Activated CD8-positive, alpha-beta memory T cell treated with anti-CD3 and anti-CD28 coated beads for 4 hours (primary cell): ENCODE measurements at places on chromosomes 5 and 9.

- DNase-seq = no peak
Observed at GRCh38 chr9:81377320-81377719, 312.0 kb downstream of the TLE1 start.

GRCh38 chr5:21058289-21058688 is 1070.3 kb upstream of the CDH18 start:
- DNase-seq = no peak

DNA sequence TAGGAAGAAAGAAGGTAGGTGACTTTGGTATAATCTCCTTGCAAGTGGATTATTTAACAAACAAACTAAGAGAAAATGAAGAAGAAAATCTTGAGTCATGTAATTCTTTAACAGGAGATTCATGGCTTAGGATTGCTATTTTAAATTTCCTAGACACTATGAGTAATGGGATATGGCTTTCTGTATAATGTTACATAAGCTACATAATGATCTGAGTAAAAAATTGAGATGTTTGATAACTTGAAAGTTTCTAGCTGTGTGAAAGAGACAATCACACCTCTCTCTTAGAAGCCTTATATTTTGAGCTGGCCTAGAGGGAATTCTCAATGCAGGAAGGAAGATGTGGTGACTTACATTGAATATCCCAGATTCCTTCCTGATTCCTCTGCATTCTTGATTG is 92.5 kb downstream of the CDH9 start:
- no peak for DNase-seq

DNA sequence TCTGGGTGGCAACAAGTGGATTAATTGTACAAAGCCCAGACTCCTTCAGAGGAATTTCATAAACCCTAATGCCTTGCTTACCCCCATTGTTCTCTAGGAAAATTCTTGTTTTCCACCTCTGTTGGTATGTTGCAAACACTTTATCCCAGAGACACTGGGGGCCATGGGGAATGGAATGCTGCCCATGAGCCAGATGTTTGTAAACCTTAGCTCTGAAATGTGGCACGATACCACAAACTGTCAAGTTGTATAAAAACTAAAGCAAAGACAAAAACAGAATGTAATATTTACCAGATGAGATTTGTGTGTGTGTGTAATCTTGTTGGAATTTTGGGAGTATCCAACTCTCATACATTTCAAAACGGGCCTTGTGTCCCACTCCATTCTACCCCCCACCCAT is 465.0 kb downstream of the EBF1 start:
- DNase-seq = no peak

GRCh38 chr9:89621031-89621430 is 16.2 kb downstream of the GADD45G start:
- no peak for DNase-seq

- no peak for DNase-seq
Observed at GRCh38 chr9:111301195-111301594, 28.8 kb downstream of the OR2K2 start.

DNA sequence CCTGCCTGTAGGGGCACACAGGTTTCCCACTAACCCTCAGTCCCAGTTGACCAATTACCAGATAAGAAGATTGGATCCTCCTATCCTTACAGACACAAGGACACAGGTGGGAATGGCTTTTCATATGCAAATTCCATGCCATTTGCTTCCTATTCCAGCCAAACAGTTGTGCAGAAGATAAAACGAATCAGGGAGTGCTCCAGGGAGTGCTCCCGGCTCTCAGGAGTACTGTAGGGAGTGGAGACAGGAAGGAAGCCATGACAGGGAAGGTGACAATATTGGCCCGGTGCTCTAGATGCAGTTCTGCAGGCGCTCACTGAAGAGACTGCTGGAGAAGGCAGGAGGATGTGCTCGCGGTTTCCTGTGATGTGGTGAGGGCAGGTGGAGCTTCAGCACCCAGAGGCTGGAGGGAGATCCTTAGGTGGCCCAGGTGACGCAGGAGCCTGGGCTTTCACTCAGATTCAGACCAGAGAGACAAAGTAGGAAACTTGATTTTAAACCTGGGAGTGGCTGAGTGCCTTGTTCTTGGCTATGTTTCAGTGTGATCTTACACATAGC is 260.0 kb downstream of the AUH start:
- peak; percentile 26 for DNase-seq

- no peak for DNase-seq
Observed at GRCh38 chr9:104075801-104076753, 18.0 kb upstream of the SMC2 start.

GRCh38 chr5:178121391-178122276 is 8.3 kb downstream of the N4BP3 start:
- no peak for DNase-seq

GRCh38 chr9:97372580-97372979 is 39.3 kb upstream of the TDRD7 start:
- DNase-seq = no peak

- DNase-seq = no peak
Observed at GRCh38 chr5:14450018-14450524, 131.5 kb upstream of the OTULINL start.

GRCh38 chr9:14349447-14350348 is 35.8 kb upstream of the NFIB start:
- no peak for DNase-seq

DNA sequence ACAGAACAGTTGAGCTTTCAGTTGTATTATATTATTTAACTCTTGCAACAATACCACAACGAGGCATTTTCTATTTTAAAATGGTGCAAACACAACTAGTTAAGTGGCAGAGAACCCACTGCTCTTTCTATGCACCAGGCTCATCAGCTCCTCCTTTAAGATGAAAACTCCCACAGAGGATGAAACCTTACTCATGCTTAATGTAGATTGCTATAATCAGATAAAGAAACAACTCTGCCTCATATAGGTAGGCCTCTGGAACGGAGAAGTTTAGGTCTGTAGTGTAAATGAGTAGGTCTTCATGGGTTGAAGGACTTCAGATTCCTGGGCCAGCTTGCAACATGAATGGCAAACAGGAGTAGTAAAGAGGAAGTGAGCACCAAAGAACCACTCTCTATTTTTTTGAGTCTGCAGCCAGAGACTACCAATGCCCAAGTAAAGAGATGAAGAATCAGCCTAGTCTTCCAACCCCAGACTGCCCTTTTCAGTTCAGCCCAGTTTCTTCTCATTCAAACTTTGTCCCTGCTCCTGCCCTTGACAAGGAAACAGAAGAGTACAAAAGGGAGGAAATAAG is 33.9 kb downstream of the HACD4 start:
- no peak for DNase-seq

GRCh38 chr9:114722081-114722621 is 40.2 kb upstream of the TEX48 start:
- no peak for DNase-seq

GRCh38 chr5:138282920-138283742 is 8.7 kb upstream of the GFRA3 start:
- DNase-seq = no peak

GRCh38 chr5:162360373-162360931 is 292.9 kb downstream of the GABRG2 start:
- DNase-seq = no peak

DNA sequence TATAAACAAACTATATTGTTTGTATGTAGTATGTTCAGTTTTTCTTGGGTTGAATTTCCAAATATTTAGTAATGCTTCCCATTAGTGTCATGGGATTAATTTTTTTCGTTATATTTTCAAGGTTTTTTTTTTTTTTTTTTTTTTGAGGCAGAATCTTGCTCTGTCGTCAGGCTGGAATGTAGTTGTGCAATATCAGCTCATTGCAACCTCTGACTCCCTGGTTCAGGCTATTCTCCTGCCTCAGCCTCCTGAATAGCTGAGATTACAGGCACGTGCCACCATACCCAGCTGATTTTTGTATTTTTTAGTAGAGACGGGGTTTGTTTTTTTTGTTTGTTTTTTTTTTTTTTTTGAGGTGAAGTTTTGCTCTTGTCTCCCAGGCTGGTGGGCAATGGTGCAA is 10.6 kb downstream of the DDX46 start:
- no peak for DNase-seq

DNA sequence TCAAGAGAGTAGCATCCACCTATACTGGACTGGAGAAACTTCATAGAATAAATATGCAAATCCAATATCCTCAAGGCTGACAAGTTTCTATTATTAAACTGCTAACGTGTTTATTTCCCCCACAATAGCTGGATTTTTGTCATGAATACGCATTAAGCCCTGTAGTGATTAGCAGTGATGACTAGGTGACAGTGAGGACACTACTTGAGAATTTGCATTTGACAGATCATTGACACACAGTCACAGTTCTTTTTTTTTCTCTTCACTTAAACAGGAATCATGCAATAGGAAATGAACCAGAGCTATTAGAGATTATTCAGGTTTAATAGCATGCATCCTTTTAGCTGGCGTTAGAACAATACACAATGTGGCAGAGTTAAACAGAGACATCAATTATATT is 35.3 kb downstream of the MPDZ start:
- DNase-seq = no peak

- DNase-seq = no peak
Observed at GRCh38 chr5:78116167-78116566, 178.3 kb downstream of the AP3B1 start.

DNA sequence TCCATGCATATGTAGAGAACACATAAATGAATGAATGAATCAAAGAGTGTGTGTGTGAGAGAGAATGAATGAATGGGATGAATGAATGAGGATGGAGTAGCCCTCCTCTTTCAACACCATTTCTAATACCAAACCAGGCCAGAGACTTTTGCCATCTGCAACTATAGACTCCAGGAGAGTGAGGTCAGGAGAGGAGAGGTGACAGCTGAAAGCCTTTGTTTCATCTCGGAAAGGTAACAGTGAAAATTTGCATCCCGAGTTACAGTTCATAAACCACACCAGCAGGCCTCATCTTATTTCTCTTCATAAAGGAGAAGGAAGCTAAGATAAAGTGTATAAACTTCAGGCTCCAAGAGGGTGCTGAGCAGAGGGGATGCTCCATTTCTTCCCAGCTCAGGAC is 255.3 kb upstream of the KLF4 start:
- no peak for DNase-seq

GRCh38 chr9:18666986-18667772 is 193.2 kb downstream of the ADAMTSL1 start:
- DNase-seq = no peak

DNA sequence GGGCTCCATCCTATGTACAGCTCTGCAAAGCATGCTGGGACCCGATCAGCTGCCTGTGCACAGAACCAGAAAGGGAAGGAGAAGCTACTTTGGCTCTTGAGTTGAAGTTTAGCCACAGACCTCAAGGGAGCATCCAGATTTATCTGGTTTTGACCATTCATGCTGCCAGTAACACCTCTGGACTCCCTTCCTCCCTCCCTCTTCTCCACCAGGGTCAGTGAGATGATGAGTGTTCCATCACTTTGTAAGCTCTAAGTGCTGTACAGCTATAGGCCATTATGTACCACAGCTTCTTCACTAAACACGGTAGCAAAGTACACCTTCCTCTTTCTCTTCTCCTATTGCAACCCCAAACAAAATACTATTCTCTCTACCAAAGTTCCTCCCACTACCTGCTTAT is 77.9 kb downstream of the GLIS3 start:
- DNase-seq = no peak

GRCh38 chr5:153792305-153792704 is 246.4 kb downstream of the FAM114A2 start:
- DNase-seq = no peak

- no peak for DNase-seq
Observed at GRCh38 chr9:4490705-4491625, 697 bp downstream of the SLC1A1 start.

DNA sequence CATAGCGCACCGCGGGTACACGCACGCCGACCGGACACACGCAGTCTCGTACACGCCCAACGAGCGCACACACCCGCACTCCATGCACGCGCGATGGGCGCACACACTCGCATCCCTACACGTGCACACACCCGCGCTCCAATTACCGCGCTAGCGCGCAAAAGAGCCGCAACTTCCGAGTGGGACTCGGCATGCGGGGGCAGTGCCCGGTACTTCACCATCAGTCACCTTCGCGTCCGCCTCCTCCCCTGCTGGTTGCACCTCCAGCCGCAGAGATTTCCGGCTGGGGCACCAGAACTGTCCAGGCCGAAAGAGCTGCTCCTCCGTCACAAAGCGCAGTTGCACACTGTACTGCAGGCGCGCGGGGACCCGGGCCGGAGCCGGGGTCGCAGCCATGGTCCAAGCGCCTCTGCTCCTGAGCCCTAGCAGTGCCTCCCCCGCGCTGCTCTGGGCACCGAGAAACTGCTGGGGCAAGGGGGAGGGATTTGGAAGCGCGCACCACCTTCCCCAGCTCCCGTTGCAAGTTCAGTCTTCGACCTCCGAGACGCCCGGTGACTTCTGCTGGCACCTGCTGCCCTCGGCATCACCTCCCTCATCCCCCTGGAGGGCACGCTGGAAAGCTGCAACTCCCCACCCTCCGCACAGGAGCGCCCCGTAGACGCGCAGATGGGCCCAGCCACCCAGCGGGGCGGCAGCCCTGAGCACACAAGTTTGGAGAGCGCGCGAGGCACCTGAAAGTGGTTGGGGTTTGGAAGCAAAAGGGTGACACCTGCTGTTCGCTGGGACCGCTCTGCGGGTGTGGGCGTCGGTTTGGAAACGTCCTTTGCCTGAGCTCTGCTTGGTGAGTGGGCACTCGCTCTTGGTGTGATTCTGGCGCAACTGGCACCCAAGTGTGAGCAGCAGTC is 337.4 kb upstream of the PUM3 start:
- DNase-seq = no peak

GRCh38 chr5:61449804-61450492 is 117.9 kb downstream of the ZSWIM6 start:
- DNase-seq = no peak

DNA sequence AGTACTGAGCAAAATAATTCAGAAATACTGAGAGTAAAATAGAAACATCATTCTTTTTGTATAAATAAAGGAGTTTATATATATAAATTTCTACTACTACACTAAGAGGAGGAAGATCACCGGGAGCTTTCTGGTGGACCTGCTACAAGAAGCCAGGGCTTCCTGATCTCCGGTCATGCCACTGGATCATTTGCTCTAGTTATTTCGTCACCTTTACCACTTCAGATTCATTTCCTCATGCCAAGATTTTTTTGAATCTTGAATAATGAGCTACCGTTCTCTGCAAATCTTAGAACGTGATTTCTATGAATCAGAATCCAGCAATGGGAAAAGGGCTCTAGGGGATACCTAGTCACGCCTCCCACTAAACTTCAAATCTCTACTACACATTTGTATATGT is 51.9 kb upstream of the TBC1D9B start:
- no peak for DNase-seq

DNA sequence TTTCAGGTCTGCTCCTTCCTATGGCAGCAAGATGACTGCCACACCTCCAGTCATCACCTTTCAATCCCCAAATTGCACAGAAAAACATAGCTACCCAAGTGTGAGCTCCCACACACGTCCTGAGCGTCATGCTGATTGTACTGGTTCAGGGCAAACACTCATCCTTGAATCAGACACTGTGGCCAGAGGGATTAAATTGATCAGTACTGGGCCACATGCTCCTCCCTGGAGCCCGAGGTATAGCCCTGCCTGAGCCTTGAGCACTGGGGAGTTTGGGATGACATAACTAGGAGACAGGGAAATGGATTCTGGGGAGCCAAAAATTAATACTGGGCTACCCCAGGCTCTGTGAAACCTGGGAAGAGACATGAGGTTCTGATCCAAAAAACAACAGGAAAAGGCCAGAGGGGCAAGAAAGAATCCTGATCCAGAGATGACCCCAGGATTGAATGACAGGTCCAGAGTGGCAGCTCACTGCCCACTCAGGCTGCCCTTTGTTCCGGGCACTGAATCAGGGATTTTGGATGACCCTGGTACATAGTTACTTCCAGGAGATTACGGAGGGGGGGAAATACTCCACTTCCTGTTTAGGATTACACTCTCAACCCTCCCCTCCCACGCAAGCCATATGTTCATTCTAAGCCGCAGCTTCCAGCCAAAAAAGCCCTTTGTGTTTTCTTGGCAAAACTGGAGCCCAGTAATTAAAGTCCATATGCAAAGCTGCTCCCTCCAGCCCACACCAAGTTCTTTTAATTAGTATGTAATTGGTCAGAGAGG is 141.6 kb upstream of the SPRY4 start:
- no peak for DNase-seq
